Stimulated activated CD8-positive, alpha-beta memory T cell treated with anti-CD3 and anti-CD28 coated beads, Interleukin-15, amount 100 ng/mL, for 24 hours (primary cell): ENCODE measurements at places on chromosomes 1 and 21.

- no peak for DNase-seq
Observed at GRCh38 chr1:25629836-25630235, 13.2 kb downstream of the MAN1C1 start.

DNA sequence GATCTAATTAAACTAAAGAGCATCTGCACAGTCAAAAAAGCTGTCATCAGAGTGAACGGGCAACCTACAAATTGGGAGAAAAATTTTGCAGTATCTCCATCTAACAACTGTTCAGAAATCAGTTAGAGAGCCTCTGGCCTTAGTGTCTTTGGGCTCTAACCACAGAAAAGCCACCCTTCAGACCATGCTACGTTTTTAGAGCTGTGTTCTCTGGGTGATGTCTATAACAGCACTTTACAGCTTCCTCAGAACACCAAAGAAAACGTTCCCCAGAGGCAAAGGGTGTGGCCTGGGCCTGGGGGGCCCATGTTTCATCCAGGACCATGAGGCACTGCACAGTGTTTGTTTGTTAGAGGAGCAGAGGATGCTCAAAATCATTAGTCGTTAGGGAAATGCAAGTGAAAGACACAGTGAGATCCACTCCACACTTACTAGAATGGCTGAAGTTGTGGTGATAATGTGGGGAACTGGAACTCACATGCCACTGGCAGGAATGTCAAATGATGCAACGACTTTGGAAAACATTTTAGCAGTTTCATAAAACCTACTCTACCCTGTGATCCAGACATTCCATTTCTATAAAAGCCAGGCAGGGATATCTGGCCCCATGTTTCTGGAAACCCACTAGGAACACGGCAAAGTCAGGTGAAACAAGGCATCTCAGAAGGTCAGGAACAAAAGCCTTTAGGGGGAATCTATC, 250.4 kb upstream of the HOOK1 start:
- no peak for DNase-seq

DNA sequence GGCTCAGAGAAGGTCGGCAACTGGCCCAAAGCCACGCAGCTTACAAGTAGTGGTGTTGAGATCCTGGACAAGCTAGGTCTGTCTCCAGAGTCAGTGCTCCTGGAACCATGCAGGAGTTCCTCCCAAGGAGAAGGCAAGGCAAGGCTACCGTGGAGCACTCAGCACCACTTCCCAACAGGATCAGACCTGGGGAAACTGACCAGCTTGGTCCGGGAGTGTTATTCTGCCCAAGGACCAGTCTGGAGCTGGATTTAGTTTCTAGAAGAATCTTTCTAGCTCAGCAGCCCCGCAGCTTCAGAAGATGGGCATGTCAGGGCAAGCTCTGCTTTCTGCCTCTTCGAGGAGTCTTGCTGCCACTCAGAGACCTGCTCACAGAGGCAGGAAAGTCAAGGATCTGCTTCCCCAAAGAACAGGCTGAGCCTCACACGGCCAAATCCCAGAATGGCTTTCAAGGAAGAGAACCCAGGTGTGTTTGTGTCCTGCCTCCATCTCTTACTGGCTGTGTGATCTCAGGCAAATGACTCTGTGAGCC, 302.8 kb downstream of the MATN1 start:
- no peak for DNase-seq

GRCh38 chr1:192862271-192862670, 53.4 kb downstream of the RGS2 start:
- DNase-seq = no peak

- no peak for DNase-seq
Observed at GRCh38 chr1:151312826-151313225, 14.4 kb downstream of the PI4KB start.

- no peak for DNase-seq
Observed at GRCh38 chr1:36411674-36412648, 14.3 kb upstream of the LSM10 start.

DNA sequence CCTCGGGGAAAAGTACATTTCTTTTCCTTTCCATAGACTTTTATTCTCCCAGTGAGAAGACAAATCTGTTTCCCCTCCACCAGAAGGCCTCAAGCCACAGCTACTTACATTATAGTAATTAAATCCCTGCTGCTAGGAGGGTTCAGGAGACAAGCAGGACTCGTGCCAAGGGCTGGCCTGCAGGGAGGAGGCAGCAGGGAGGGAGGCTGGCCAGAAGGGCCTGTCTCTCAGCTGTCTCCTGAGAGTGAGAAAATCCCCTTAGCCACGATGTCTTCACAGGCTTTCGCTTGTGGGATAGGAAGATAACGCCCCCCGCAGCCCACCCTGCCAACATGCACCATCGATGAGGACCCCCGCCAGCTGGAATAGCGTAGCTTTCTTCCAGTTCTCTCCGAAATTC, 14.0 kb downstream of the KCNN3 start:
- DNase-seq = no peak

DNA sequence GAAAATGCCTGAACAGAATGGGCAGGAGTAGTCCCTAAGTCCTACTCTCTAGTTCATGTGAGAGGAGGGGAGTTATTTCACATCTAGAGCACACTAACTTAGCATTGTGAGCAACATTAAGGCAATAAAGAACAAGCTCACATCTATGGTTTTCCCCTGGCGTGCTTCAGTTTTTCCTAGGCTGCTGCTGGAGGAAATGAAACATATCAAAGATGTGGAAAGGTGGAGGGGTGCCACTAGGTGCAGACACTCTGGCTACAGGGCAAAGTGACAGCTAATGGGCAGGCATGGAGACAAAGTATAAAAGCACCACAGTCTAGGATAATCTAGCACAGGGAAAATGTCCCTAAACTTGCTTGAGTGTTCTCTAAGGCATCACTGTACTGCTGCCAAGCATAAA, 82.2 kb downstream of the TPR start:
- DNase-seq = no peak

DNA sequence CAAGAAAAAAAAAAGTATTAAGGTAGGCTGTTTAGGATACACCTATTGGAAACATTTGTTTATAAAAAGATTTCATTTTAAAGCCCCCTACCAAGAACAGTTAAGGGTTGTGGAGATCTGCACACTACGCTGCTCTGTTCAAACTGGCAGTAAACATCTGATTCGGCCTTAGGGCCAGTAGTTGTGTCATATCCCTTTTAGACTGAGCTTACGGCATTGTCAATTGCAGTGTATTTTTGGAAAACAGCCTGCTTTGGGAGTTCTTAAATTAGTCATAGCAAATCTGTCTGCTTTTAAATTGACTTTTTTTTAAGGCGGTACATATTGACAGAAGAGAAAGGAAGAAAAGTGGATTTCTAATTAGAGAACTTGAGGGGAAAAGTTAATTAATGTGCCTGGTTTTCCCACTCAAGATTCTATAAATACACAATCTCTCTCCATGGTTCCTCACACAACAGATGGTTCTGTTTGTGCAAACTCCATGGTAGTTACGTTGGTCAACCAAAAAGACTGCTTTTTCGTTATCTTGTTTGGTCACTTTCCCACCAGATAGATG, 1.7 kb upstream of the ELK4 start:
- no peak for DNase-seq

DNA sequence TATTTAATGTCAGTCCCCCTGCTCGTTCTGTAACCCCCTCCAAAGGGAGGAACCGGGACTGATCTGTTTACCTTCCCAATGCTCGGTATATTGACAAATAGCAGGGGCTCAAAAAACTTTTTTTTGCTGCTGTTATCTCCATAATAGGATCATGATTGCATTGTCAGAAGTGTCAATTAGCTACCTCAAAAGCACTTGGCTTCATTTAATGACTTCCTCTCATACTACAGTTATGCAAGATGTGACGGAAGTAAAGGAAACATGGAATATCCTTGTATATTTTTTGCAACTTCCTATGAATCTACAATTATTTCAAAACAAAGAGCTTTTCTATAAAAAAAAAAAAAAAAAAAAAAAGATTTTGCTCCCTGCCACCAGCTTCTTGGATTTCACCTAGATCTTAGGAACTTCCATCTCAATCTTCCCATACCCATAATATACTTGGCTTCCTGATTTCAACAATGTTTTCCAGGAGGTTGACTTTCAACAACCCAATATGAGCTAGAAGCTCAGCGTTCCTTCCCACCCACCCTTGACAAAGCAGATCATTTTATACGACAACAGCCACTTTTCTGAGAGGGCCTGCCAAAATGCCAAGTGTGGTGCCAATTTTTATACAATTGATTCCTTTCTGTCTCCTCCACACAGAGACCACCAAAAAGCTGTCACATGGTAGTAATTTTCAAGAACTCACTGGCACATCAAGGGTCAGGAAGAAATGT, 71.7 kb downstream of the SETD4 start:
- no peak for DNase-seq

GRCh38 chr1:226763905-226764264, 24.8 kb upstream of the ITPKB start:
- DNase-seq = no peak

DNA sequence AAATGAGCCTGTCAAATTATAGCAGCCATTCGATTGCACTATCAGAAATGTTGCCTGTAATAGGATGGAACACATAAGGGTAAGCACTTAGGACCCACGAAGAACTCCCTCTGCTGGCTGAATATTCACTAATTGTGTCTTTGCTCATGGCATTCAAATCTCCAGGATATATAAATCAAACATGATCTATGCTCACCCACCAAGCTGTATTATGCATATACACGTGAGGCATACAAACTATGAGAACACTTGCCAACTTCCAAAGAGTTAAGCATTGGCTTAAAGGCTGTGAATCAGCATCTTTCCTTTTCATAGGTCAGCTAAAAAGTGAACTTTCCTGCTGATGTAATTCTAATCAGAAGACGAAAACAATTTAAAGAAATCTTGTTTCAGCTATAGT, 34.5 kb downstream of the TMPRSS15 start:
- no peak for DNase-seq

- DNase-seq = no peak
Observed at GRCh38 chr1:162966613-162967012, 102.5 kb upstream of the RGS4 start.

- no peak for DNase-seq
Observed at GRCh38 chr1:169873582-169874199, 20.0 kb downstream of the SCYL3 start.

GRCh38 chr1:21338573-21339355, 48.5 kb upstream of the ECE1 start:
- no peak for DNase-seq

- no peak for DNase-seq
Observed at GRCh38 chr1:244876228-244876910, 12.0 kb upstream of the HNRNPU start.

- no peak for DNase-seq
Observed at GRCh38 chr1:231407547-231408396, 14.3 kb downstream of the EGLN1 start.

GRCh38 chr1:3868464-3869006, 11.3 kb downstream of the DFFB start:
- no peak for DNase-seq

GRCh38 chr1:99577313-99577712, 68.6 kb upstream of the PALMD start:
- DNase-seq = no peak

DNA sequence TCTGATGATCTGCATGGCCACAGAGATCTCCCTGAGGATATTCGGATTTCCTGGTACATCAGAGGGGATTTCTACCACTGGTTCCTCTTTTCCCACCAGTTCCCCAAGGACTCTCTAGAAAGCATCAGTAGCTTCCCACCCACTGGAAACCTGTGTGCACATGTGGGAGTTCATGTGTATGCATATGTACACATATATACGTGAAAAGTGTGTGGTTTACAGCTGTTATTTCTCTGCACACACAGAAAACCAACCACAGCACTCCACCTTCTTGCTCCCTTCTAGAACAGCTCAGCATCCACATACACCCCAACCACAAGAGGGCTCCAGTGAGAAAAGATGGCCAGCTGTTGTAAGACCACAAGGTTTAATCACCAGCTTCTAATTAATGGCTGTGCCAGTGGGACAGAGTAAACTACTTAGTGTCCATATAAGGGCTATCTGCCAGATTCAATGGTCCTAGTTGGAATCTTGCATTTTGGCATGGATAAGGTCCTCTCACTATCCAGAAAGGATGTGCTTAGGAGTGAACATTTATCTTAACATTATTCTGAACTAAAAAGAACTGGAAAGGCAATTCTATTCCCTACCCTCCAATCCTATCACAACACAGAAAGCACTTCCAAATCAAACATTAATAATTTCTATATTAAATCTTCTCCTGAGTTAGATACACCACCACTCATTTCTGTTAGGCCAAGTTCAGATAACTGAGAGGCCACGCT, 24.1 kb downstream of the GPR3 start:
- no peak for DNase-seq

DNA sequence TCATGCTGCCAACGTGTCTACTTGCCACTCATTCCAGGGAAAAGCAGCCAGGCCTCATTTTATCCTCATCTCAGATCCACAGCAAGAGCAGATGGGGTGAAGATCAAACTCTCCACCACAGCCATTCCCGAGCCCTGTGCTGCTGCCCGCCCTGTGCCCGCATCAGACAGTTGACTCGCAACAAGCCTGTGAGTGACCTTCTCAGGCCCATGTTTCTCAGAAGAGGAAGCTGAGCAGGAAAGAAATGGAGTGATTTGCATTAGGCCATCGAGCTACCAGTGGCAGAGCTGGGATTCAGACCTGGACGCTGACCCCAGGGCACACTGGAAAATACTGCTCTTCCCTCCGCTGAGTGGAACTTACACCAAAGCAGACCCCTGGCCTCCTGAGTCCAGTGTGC, 1.2 kb downstream of the CNR2 start:
- no peak for DNase-seq

DNA sequence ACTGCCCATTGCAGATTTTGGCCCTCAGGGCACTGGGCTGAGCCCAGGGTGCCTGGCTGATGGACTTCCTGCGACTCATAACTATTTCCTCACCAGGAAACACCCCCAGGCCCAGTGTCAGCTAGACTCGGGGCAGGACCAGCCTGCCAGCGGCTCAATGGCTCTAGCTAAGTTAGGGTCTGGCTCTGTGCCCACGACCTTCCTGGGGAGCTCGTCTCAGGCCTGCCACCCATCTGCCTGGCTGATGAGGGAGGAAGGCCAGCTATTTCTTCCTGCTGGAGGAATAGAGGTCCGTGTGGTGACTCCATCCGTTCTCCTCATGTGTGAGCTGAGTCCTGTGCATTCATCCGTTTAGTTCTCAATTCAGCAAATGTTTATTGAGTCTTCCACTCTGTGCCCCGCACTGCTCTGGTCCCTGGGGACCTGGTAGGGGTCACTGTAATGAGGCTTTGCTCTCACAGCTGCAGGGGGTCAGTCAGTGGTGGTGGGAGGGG, 44.5 kb downstream of the KIRREL1 start:
- DNase-seq = no peak

DNA sequence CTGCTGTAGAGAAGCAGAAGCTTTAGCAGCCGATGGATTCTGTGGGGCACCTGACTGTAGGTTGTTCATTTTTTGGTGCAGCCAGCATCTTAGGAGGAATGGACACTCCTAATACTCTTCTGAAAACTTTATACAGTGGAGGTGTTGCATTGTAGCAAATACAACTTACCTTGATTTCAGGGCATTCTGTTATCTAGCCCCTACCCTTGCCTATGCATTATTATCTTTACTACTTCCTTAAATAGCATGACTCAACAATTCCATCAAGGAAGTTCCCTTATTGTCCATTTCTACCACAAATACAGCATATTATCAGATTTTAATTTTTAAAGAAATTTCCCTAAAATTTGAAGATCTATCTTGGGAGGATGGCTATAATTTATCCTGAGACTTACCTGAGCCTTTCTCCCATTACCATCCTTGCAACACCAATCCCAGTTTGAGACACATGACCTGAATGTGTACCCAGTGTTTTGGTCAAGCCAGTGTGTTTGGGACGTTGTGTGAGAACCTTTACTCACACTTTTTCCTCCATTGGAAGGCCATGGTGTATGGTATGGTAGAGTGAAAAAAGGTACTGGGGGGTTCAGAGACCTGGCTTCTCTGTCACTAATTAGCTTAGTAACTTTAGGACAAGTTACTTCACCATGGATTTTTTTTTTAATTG, 9.2 kb downstream of the POU2F1 start:
- no peak for DNase-seq
